ENCODE measurements at places on chromosomes 4 and X. TPM values are rescaled to one million over a fixed set of nuclear protein-coding genes. Genes with fewer than 3 reads are reported as not detected.

GRCh38 chr4:86837691-86838503 lies 11.3 kb downstream of the SLC10A6 start:
- no peak for DNase-seq

- no peak for DNase-seq
Measured at GRCh38 chr4:93030670-93031069, 726.9 kb downstream of the GRID2 start.

- no peak for DNase-seq
Measured at GRCh38 chr4:173009129-173009823, 159.3 kb upstream of the GALNT7 start.

The UGT2B10 gene
- not detected for total RNA-seq

DNA sequence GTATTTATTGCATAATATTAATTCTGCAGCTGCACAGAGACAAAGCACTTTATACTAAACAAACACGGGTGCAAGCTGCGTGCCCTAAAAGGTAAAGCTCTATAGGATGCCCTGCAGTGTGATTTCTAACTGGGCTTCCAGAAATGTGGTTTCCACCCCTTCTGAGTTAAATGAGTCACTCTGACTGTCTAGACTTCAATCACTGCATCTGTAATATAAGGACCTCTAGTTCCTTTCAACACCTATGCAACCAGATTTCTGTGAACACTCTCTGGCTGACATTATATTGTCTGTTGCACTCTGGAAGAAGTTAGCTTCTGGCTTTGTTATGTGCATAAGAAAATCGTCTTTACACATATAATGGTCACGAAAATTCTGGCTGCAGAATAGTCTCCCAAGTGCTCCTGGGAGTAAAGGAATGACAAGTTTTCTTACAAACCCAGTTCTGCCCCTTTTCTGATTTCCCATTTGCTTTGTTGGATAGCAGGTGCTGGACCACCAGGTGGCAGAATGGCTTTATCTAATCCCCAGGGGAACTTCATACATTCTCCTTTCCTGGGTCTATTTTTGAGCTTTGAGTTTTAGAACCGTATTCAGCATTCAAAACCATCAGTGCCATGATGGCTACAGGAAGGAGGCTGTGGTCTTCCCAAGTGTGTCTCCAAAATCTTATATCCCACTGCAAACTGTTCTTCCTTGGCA lies 842.2 kb downstream of the STIM2 start:
- no peak for DNase-seq

GRCh38 chr4:128572778-128573241 lies 236.7 kb upstream of the JADE1 start:
- no peak for DNase-seq

The DOK7 gene
- 7.1 TPM for total RNA-seq

GRCh38 chrX:2967998-2968909 lies 38.1 kb upstream of the ARSH start:
- DNase-seq = peak; percentile 54

DNA sequence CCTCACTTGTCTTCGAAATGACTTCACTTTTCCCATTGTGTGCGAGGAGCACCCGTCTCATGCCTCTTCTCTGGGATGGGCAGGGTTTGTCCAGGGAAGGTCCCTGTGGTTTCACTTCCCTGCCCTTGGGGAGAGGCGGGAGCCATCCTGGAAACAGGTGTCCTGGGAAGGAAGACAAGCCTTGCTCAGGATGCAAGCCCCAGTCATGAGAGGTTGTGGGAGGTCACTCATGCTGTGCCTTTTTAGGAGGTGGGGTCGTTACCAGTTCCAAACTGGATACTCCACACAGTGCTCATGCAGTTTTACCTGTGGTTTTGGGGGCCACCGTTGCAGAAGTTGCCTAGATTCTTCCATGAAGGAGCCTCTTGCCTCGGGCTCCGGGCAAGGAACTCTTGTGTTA lies 3.8 kb downstream of the RGS12 start:
- DNase-seq = no peak

The ZCCHC12 gene
- not detected for total RNA-seq

The CFP gene
- not detected for total RNA-seq

The PABPC1L2B gene
- total RNA-seq = not detected

GRCh38 chr4:86615501-86615900 lies 21.4 kb downstream of the PTPN13 start:
- no peak for DNase-seq

The RAI2 gene
- total RNA-seq = not detected

The DNAAF6 gene
- not detected for total RNA-seq

DNA sequence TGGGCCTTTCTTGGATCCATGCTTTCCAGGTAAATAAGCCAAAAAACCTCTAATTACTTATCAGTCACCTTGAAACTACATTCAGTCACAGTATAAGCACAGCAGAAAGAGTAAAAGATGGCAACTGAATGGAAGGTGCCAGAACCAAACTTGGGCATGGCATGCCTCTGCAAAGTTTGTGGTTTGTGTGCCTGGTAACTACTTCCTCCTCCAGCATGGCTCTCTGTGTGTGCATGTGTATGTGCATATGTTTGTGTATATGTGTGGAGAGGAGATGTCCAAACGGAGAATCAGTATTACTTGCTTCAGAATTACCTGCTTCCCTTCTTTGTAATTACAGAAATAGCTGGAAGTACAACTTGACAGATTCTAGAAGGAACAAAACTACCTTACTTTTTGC lies 67.5 kb downstream of the AGTR2 start:
- no peak for DNase-seq

The SYNPO2 gene
- 0.46 TPM for total RNA-seq

GRCh38 chrX:129744861-129745321 lies 6.1 kb downstream of the XPNPEP2 start:
- DNase-seq = no peak

DNA sequence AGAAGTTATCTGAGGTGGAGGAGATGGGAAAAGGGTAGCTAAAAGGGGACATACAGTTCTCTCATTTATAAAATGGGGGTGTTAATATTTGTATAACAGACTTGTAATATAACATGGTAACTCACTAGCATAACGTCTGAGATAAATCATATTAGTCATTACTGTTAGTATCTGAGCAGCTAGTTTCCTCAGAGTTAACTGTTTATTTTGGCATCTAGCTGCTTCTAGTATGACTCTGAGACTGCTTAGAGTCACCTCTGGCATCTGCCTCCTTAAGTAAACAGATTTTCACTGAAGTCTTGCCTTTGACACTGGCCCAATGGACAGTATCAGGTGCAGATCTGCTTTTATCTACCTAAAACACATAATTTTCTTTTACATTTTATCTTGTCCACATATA lies 58.1 kb downstream of the SLC30A9 start:
- no peak for DNase-seq

GRCh38 chr4:115883847-115884246 lies 770.4 kb upstream of the NDST4 start:
- DNase-seq = no peak

DNA sequence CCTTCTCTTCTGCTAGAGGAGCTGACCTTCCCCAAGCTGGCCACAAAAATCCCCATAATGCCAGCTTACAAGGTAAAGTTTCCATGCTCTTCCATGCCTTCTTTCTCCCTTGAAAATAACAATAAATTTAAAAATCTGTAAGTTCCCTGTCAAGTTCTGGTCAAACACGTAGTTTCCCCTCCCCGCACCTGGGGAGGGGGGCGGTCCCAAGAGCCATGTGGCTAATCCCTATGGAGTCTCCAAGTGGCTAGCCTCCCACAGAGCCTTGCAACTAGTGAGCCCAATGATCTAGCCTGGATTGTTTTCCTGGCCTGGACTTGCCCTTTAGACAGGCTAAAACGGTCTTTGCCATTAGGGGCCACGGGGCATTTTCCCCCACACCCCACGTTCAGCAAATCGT lies 2.1 kb upstream of the NRK start:
- DNase-seq = no peak

The NAA11 gene
- not detected for total RNA-seq

The ARHGAP6 gene
- total RNA-seq = not detected

DNA sequence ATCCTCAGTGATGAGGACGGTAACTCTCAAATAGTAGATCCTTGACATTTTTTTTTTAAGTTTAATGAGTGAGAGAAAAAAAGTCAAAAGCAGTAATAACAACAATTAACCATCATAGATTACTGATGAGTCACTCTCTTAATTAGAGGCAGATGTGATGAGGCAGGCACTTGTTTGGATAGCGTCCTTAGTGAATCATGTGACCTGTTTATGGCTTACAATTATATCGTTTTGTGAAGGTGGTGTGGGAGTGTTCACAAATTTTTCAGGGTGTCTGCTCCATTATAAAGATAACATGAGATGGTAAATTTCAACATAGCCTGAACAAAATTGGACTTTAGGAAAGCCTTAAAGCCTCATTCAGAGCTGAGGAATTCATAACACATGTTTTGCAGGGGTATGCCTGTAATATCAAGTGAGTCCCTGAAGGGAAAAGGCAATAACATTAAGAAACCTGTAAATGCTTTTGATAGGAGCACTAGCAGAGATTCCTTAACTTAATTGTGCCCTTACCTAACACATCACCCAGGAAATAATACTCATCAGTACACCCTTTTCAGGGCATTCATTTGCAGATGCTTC lies 51.9 kb upstream of the XIAP start:
- no peak for DNase-seq

The RHOXF2 gene
- total RNA-seq = not detected

GRCh38 chr4:125952631-125953030 lies 637.9 kb downstream of the FAT4 start:
- no peak for DNase-seq

GRCh38 chrX:43702660-43703059 lies 46.6 kb downstream of the MAOA start:
- DNase-seq = no peak

The C4orf50 gene
- total RNA-seq = not detected

DNA sequence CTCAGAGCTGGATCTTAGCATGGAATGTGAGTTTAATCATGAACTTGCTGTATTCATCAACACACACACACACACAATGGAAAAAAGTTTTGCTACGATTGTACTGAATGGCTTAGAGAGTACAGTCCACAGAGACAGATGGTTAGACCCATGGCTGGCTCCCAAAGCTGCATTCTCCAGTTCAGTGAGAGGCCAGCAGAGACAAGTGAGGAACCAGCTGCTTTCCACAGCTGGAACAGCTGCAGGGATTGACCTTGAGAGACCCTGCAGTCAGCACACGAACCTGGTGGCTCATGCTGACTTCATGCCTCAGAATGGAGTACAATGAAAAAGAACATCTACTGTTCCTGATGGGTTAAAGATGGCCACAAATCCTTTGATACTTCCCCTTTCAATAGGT lies 94.5 kb downstream of the DHX15 start:
- DNase-seq = no peak

The SOWAHD gene
- 1.2 TPM for total RNA-seq

GRCh38 chrX:106615041-106615440 lies 3.3 kb downstream of the RADX start:
- DNase-seq = no peak

The CXCL3 gene
- not detected for total RNA-seq

The PGAM4 gene
- total RNA-seq = not detected

- no peak for DNase-seq
Measured at GRCh38 chr4:151049430-151049884, 34.4 kb upstream of the LRBA start.

- DNase-seq = peak; percentile 44
Measured at GRCh38 chrX:120560405-120560841, 339 bp downstream of the CUL4B start.

GRCh38 chr4:165330666-165331065 lies 3.2 kb downstream of the MSMO1 start:
- no peak for DNase-seq

DNA sequence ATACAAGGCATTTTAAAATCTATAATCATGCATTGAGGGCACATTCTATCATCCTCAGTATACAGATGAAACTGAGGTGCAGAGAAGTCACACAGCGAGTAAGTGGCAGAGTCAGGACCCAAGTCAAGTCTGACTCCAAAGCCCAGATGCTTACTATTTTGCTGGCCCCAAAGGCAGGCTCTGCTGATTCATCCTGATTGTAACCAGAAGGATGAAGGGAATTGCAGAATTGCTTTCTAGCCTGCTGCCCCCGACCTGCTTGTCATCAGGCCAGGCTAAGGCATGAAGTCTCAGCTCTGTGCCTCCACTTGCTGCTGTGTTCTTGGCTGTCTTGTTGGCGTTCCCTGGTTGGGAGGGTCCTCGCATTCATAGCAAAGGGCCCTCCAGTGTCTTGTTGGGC lies 62.7 kb downstream of the SLC9A6 start:
- DNase-seq = peak; percentile 31

The CETN2 gene
- total RNA-seq = 73.4 TPM

GRCh38 chrX:15344106-15344505 lies 8.8 kb upstream of the PIGA start:
- no peak for DNase-seq

DNA sequence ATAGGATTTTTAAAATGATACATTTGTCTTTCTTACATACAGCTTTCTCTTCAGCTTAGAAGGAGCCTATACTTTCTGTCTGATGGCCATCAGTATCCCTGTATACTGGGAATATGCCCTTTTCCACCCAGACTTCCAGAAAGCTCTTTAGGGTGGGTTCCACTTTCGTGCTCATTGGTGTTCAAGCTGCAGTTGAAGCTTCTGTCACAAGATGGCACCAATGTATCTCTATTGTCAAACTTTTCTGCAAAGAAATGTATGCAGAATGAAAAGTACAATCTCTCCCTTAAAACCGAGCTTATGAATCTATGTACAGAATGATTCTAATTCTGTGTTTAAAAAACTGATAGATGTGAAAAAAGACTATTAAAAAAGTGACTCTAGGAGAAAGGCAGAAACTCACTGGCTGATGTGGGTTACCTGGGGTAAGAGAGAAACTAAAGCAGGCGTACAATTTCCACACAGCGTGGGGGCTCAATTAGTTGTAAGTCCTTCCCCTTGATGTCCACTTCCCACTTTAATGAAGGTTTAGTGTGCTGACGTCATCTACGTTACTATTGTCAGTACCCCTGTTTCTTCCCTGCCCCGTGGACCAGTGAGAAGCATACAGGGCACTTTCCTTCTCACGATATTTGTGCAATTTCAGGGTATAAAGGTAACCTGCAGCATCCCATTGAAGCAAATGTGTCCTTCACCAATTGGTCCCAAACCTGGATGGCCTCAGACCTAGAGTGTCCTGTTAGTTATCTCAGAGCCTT lies 57.3 kb upstream of the TCEAL2 start:
- no peak for DNase-seq

DNA sequence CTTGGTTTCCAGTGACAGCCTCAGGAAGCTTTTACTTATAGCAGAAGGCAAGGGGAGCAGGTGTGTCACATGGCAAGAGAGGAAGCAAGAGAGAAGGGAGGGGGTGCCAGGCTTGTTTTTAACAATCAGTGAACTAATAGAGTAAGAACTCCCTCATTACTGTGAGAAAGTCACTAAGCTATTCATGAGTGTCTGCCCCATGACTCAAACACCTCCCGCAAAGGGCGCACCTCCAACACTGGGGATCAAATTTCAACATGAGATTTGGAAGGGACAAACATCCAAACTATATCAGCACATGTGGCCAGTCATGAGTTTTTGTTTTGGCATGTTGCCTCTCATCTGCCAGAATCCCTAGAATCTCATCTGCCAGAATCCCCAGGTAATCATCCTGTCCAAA lies 183.5 kb upstream of the C1QTNF7 start:
- no peak for DNase-seq

- no peak for DNase-seq
Measured at GRCh38 chr4:76681996-76682395, 215.9 kb downstream of the SOWAHB start.

The IL21 gene
- not detected for total RNA-seq

Data from MG63 (cell line).